ENCODE measurements at places on chromosomes 12 and 14.
A peak's percentile ranks its signal among the peaks of the same experiment; 100 is the strongest.

GRCh38 chr14:51704545-51704944 is 52.8 kb downstream of the FRMD6 start:
- DNase-seq = no peak

DNA sequence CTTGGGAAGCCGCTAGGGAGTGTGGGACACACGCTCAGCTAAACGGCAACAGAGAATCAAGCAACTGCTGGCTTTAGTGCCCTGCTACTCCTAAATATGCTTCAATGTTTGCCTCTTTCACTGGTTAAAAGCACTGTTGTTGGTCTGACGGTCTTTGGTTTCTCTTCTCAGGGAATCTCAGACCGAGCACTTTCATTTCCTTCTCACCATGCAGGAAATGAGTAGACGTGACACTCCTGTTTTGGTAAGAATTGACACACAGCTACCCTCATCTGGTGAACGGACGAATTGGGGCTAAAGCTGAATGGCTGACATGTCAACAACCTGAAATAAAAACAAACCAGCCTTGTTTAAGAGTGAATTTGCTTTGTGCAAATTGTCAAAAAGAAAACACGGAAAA is 57.5 kb upstream of the PIWIL1 start:
- DNase-seq = no peak

- no peak for DNase-seq
Observed at GRCh38 chr12:101287357-101287756, 7.5 kb downstream of the UTP20 start.

DNA sequence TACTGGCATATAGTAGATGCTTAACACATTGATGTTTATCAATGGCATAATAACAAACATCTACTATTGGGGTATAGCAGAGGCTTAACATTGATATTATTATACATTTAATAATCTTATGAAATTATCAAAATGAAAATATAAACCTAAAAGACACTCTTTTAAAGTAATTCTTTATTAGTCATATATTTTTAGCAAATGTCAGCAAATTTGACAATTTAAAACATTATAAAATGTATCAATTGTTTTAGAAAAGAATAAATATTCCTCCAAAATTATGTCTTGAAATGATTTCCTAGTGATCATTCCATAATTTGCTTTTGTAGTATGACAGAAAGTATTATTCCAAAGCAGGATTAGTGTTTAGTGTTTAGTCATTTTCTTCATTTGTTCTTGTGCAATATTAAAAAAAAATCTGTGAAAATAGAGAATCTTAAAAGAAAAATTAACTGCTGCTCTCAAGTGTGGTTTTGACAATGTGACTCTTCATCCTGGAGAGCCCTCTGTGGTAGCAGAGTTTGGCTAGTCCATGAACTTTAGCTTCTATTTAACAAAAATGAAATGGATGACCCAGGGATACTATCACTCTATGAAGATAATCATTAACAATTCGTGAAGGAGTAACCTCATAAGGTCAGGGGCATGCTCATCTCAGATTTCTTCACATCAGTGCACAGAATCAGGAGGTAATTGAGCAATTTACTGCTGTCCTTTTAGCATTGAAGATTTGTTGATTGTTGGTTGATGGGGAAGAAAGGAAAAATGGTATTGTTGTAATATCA is 1018.5 kb downstream of the LRFN5 start:
- no peak for DNase-seq

GRCh38 chr14:22803687-22803974 is 11.6 kb downstream of the SLC7A7 start:
- no peak for DNase-seq

- DNase-seq = no peak
Observed at GRCh38 chr12:85872497-85873091, 1.5 kb upstream of the NTS start.

GRCh38 chr14:28247491-28247890 is 519.1 kb upstream of the FOXG1 start:
- DNase-seq = no peak

GRCh38 chr12:112169966-112170365 is 44.6 kb downstream of the TRAFD1 start:
- DNase-seq = no peak

- DNase-seq = no peak
Observed at GRCh38 chr12:108629824-108630476, 3.7 kb downstream of the SELPLG start.

- DNase-seq = no peak
Observed at GRCh38 chr14:93337143-93337753, 4.4 kb upstream of the BTBD7 start.

GRCh38 chr14:57834001-57834598 is 31.8 kb downstream of the SLC35F4 start:
- no peak for DNase-seq

GRCh38 chr12:92513231-92513730 is 189.5 kb upstream of the PLEKHG7 start:
- DNase-seq = no peak

DNA sequence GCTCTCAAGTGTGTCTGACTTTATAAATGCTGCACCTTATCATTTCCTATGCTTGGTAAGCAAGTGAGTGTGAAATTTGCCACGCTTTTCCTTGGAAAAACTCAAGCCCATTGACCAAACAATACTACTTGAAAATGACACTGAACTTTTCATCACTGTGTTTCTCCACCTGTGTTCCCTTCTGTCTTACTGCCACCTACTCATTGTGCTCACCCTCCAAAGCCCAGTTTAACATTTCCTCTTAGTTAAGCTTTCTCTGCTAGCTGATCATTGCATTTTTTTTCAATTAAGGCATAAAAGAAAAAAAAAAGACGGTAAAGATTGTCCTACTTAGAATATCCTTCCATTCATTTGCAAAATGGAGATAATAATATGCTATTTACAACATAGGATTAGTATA is 445.7 kb downstream of the DPF3 start:
- DNase-seq = no peak

GRCh38 chr12:32455607-32456071 is 56.3 kb downstream of the FGD4 start:
- DNase-seq = peak; percentile 42

- DNase-seq = no peak
Observed at GRCh38 chr14:103762541-103762940, 46.9 kb downstream of the ZFYVE21 start.

DNA sequence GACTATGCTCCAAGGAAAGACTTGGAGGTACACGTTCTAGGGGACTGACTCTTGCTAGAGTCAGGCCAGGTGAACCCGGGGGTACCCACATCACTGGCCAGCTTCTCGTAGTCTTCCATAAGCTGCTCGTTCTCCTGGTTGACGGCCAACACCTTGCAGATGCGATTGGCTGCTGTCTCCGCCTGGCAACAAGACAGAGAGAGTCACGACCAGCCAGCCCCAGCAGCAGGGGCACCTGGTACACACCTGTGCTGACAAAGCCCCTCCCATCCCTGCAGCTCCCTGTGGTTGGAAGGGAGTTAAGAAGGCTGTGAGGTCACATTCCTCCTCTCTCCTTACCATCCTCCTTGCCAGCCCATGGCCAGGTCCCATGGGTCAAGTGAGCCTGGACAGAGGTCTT is 85.5 kb downstream of the ACTN1 start:
- DNase-seq = no peak

DNA sequence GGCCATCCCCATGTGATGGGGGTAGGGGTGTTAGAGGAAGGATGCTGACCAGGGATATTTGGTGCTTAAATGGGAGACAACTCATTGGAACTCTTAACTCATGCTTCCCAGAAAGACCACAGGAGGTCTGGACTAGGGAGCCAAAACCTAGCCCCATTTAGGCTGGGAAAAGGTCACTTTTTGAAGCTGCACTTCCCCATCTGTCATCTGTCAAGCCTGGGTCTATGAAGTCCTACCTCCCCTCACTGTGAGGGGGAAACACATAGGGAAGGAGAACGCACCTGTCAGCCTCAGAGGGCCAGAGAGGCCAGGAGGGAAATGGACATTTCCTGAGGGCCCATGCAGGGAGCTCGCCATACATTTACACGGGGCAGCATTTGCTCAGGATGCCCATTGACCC is 321.0 kb downstream of the BCL11B start:
- no peak for DNase-seq

GRCh38 chr12:57865084-57865751 is 18.7 kb upstream of the CTDSP2 start:
- no peak for DNase-seq

- DNase-seq = no peak
Observed at GRCh38 chr12:48193623-48194022, 9.5 kb downstream of the OR10AD1 start.

- no peak for DNase-seq
Observed at GRCh38 chr12:89072294-89073026, 279.8 kb downstream of the DUSP6 start.

GRCh38 chr12:113645183-113645582 is 173.5 kb upstream of the LHX5 start:
- no peak for DNase-seq

DNA sequence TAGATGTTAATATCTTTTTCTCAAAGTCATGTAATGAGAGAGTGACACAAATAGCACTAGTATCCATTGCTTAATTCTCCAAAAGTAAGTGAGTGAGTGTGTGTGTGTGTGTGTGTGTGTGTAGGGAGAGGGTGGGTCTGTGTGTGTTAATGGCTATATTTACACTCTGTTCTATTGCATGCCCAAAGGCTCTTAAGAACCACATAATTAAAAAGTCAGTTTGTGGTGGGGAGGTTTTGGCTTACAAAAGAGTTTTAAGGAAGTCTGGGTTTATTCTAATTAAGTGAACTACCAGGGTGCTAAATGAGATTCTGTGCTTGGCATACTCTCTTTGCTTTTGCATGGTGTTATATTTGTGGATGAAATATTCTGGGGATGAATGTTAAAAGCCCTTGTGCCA is 1897.6 kb upstream of the FLRT2 start:
- no peak for DNase-seq

- DNase-seq = no peak
Observed at GRCh38 chr14:65237941-65238340, 135.6 kb upstream of the MAX start.

GRCh38 chr14:71722885-71723284 is 209.3 kb upstream of the RGS6 start:
- no peak for DNase-seq

DNA sequence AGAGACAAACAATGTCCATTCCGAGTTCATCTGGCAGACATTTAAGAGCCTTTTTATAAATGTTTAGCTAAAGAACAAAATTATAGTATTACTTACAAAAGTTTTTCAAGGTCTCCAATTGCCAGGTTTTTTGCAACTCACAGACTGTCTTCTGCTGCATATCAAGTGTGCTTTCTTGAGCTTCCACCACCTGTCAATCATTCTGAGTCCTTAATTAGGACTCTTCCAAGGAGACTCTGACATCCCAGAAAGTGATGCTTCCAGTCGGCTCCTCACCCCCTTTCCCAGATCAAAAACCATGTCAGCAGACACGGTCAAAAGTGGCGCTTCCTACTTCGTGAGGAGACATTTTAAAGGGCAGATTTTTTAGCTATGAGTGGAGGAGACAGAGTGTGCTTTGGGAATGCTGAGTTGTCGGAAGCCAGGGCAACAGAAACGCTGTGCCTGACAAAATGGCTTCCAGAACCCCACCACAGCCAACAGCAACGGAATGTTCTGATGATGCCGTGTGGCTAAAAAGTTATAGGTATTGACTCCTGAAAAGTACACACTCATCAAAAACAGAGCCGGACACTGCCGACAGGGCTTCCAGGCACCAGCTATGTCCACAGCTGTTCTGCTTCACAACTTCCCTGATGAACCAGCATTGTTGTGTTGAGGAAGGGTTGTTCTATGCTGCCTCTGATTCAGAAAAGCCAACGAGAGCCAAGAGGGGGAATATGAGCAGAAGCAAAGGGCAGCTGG is 116.1 kb upstream of the SLC35F4 start:
- no peak for DNase-seq

DNA sequence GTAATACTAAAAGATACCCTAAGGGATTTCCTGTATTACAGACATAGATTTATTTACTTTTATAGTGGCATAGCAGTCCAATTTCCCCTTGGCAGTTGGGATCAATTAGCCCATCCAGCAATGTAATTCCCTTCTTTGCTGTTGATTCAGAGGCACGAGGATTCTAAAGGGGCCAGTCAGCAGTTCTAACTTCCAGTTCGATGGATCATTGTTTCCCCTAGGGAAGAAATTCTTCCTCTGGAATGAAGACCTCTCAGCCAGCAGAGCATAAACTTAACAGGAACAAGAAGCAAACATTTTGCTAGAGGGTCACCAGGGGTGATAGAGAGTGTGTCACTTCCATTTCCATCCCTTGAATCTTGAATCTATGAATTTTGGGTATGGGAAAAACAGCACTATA is 395.7 kb upstream of the NOVA1 start:
- no peak for DNase-seq

DNA sequence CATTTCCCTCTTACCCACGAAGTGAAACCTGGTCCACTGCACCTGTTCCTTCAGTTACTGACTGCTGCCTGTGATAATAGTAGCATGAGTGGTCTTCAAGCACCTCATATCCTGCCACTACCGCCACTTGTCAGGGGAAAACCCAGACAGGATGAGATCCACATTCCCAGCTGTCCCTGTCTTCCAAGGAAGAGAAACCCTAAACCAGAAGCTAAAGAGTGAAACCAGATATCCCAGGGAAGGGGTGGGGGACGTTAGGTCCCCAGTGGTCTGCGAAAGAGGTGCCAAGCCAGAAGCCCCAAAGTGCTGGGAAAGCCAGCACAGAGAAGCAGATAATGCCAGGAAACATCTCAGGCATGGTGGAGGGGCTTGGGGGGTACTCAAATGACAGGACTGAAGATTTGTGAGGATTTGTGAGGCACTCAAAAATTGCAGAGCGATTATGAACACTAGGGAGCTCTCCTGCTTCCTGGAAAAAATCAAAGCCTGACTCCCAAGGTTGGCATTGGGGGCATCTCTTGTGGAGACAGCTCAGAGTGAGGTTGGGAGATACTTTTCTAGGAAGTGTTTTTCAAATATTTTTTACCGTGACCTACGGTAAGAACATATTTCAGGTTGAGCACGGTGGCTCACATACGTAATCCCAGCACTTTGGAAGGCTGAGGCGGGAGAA is 77.9 kb downstream of the TMEM30B start:
- DNase-seq = no peak

DNA sequence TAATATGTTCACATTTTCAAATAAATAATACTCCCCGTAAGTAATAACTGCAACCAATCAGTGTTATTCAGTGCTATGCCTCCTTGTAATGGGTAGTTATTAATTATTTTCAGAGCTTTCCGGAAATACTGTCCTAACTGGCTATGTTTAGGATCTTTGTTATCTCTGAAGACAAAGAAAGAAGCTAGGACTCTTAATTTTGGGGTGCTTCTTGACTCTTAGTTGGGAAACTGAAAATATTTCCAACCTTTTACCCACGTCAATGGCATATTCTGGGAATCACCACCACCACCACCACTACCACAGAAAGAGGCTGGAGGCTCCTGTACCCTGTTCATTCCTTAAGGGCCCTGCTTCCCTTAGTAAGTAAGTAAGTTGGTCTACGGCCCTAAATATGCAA is 39.1 kb downstream of the RAD52 start:
- no peak for DNase-seq

DNA sequence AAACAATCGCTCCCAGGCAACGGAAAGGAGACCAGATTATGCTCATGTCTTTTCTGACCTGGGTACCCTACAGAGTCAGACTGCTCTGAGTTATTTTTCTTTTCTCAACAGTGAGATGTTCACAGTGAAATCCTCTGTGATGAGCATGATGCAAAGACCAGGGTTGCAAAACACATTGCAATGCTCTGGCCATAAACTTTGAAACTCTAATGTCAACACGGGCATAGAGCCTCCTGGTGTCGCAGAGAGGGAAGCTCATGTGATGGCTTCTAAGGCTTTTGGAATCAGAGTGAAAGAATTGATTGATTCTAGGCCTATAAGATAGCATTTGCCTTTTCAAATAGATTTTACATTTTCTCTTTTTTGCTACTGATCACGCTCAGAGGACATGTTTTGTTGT is 193.4 kb downstream of the RASSF9 start:
- DNase-seq = no peak

- no peak for DNase-seq
Observed at GRCh38 chr12:120119271-120119973, 2.9 kb upstream of the RAB35 start.

Measured in left renal cortex interstitium (tissue), 4 donors.